ENCODE measurements at places on chromosomes 3 and 15. TPM values are rescaled to one million over a fixed set of nuclear protein-coding genes. Genes with fewer than 3 reads are reported as not detected.

The ANKUB1 gene
- polyA plus RNA-seq, result not detected

The DNAH1 gene
- 7.0 TPM for polyA plus RNA-seq

The GRAMD2A gene
- polyA plus RNA-seq, result 6.4 TPM

The FAM131A gene
- 11.0 TPM for polyA plus RNA-seq

The PARP15 gene
- polyA plus RNA-seq, result 0.21 TPM

The MESP2 gene
- polyA plus RNA-seq, result 0.80 TPM

The STRIT1 gene
- 1.2 TPM for polyA plus RNA-seq

The FGF7 gene
- 13.4 TPM for polyA plus RNA-seq

The CFAP92 gene
- polyA plus RNA-seq, result 1.1 TPM

The DAZL gene
- not detected for polyA plus RNA-seq

The TRPC1 gene
- polyA plus RNA-seq, result 10.5 TPM

The CSTA gene
- polyA plus RNA-seq, result 0.62 TPM

The KBTBD13 gene
- polyA plus RNA-seq, result 0.09 TPM

The RAD51 gene
- polyA plus RNA-seq, result 14.0 TPM

The FAM3D gene
- polyA plus RNA-seq, result 2.5 TPM

The ASB14 gene
- 0.77 TPM for polyA plus RNA-seq

The MED12L gene
- 2.5 TPM for polyA plus RNA-seq

The FAM107A gene
- 3.9 TPM for polyA plus RNA-seq

The NR1I2 gene
- polyA plus RNA-seq, result 0.58 TPM

The ALPK3 gene
- 17.4 TPM for polyA plus RNA-seq

The FNDC3B gene
- 66.4 TPM for polyA plus RNA-seq

The HTR3E gene
- not detected for polyA plus RNA-seq

The RASGRP1 gene
- 14.1 TPM for polyA plus RNA-seq

The FANCD2OS gene
- polyA plus RNA-seq, result not detected

The LMAN1L gene
- 0.10 TPM for polyA plus RNA-seq

The RETNLB gene
- not detected for polyA plus RNA-seq

Measured in right renal pelvis (tissue), 4 donors.